GM04503 (cell line): ENCODE measurements at places on chromosomes 13 and 19.
A peak's percentile ranks its signal among the peaks of the same experiment; 100 is the strongest.

GRCh38 chr19:10568826-10569651, at the start of gene CDKN2D:
Gene CDKN2D, minus strand, starts transcription at chr19:10568979. Its CDS starts 326 bp downstream, at chr19:10568653.
- peak; percentile 92 for DNase-seq

GRCh38 chr13:20190481-20191310, 2.0 kb downstream of the GJB2 start:
- DNase-seq = peak; percentile 51

DNA sequence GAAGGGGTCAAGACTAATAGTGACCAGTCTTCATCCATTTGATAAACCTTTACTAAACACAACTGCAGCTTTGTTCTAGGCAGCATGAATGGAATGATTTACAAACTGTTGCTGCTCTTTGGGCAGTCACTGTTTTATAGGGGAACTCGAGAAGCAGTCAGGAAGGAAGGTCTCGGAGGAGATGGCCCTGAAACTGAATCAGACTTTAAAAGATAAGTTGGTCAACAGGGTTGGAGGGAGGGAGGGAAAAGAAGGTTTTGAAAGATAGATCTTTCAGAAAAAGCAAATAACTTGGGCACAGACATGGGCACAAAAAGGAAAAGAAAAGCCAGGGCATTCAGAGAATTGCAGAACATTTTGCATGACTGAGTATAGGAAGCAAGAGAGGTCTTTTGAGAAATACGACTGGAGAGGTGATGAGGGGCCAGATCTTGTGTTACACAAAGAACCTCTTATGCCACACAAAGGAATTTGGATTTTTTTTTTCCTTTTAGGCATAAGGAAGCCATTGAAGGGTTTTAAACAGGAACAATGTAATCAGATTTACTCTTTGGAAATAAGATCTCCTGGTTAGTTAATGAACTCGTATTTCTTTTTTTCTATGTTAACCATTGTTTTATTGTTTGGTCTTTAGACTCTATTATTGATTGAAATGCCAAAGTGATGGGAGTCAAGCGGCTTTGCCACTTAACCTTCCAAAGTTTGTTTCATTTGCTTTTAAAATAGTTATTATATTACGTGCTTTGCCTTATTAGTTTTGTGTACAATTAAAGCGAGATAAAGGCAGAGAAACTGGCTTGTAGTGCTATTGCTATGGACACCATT, 37.5 kb upstream of the SACS start:
- DNase-seq = peak; percentile 44

GRCh38 chr19:3441089-3441985, 39.0 kb downstream of the SMIM24 start:
- no peak for DNase-seq

GRCh38 chr19:16684216-16684615, 23.3 kb downstream of the TMEM38A start:
- DNase-seq = no peak

GRCh38 chr19:9877780-9878510, 42.8 kb downstream of the PIN1 start:
- DNase-seq = no peak

GRCh38 chr19:7113233-7113632, 43.7 kb downstream of the ZNF557 start:
- DNase-seq = no peak

DNA sequence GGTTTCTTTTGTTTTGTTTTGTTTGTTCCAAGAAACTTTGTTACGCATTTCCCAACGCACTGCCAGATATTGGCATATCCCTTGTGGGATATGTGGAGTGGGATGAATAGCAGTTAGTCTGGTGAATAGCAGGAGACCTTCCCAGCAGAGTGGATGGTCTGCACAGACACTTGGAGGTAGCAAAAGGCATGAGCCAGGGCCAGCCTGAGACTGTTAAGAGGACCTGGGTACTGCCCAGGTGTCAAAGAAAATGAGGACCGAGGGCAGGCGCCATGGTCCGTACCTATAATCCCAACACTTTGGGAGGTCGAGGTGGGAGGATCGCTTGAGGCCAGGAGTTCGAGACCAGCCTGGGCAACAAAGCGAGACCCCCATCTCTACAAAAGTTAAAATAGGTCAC, 13.5 kb upstream of the PDCD5 start:
- DNase-seq = no peak
